SIG-M5 (cell line): ENCODE measurements at places on chromosomes 16 and 17.

DNA sequence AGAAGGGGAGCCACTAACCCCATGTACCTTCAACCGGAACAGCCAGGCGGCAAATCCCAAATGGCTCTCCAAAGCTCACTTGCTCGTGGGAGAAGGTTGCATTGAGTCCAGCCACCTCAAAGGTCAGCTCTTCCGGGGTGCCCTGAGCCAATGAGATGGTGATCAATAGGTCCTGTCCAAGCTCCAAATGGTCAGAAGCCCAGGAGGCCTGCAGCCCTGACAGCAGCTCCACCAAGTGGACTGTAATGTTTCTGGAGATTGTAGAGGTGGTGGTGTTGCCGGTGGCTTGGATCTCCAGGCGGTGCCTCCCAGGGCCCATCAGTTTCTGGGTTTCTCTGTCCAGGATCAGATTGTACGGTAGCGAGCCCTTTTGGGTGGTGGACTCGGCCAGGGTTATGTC lies 39.9 kb upstream of the BCO1 start:
- DNase-seq, result no peak

GRCh38 chr17:73561111-73561510 lies 83.1 kb downstream of the SDK2 start:
- no peak for DNase-seq

- no peak for DNase-seq
Measured at GRCh38 chr17:56740481-56740880, 93.2 kb downstream of the C17orf67 start.

DNA sequence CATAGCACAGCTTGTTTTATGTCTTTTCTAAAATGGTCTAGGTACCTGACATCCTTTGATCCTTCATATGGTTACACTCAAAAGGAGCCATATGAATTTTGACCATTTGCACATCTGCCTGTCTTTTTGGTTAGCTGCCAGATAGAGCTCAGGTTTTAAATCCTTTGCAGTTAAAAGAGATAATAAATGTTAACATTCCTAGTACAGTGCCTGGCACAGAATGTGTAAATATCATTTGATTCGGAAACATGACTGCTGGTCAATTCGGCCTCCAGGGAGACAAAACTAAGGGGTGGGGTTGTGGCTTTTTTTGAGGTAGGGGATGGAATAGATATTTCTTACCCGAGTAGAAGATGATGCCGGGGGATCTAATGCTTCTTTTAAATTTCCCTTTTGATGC lies 64.2 kb downstream of the FTO start:
- no peak for DNase-seq

- no peak for DNase-seq
Measured at GRCh38 chr17:45388604-45389325, 43.9 kb downstream of the ARHGAP27 start.

GRCh38 chr17:80377798-80378197 lies 37.2 kb upstream of the ENDOV start:
- DNase-seq, result no peak

DNA sequence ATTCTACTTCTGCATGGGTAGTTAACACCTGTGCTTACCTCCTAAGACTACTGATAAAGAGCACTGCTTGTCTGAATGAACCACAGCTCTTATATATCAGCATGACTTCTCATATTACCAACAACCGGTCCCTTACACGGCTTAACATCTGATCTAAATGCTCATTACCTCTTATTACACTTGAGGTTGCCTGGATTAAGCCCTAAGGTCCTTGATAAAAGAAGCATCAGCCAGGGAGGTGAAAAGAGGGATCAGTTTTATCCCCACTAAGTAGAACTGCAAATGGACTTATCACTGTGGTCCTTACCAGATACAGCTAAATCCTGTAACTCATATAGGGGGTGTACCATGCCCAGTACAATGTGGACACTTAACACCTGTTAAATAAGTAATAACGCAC lies 8.2 kb upstream of the RSKR start:
- no peak for DNase-seq

GRCh38 chr17:77778636-77779489 lies 179.6 kb upstream of the TNRC6C start:
- no peak for DNase-seq

DNA sequence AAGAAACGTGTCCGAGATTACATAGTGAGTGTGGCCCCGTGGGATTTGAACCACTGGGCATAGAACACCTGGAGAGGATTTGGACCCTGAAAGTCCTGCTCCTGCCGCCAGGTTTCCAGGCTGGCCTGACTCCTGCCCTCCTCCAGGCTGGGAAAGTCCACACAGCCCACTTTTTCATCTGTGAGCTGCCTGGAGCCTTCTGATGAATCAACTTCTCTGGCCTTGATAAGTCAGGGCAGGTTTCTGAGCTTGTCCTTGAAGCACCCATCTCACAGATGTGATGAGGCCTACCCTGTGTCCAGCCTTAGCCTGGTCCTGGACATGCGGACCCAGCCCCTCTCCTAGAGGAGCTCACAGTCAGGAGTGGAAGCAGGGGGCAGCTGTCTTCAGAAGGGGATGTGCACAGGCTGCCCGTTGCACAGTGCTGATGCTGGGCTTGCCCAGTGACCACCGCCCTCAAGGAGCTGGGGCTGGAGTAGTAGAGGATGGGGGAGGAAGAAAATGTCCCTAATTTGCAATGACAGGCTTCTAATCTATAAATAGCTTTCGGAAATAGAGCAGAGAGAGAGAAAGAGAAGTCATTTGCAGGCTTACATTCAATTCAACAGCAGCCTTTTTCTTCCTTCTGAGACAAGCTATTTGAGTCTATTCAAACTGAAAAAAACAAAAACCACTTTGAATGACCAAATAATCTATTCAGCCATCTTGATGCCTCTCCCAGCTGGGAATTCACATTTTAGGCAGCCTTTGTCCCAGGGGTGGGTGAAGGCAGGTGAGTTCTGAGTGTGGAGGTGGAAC lies 73.5 kb upstream of the DNAJA2 start:
- DNase-seq, result no peak

DNA sequence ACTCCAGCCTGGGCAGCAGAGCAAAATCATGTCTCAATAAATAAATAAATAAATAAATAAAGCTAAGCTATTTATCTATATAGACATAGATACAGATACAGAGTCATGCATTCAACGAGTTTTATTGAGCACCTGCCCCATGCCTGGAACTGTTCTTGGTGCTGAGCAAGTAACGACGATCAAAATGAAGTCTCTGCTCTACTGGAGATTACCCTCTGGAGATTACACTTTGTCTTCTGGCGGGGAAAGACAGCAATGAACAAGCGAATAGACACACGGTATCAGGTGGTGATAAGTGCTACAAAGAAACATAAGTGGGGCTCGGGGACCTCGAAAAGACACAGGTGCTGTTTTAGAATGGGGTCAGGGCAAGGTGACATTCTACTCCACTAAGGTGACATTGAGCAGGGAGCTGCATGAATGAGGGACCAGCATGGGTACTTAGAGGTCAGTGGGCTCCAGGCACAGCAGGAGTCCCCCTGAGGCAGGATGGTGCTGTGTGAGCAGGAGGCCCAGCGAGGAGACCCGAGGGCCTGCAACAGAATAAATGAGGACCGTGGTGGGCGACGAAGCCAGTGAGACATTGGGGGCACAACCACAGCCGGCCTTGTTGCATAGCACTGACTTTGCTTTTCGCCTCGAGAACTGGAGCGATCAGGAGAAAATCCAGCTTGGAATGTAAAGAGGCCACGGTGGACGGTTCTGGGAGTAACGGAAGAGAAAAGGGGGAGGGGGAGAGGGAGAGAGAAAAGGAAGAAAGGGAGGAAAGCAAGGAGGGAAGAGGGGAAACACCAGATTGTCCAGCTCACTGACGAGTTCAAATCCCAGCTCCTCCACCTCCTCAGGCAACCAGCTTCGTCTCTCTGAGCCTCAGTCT lies 42.4 kb upstream of the MEAK7 start:
- no peak for DNase-seq

GRCh38 chr16:66135421-66135831 lies 231.1 kb upstream of the CDH5 start:
- DNase-seq, result no peak

- no peak for DNase-seq
Measured at GRCh38 chr16:9463461-9463860, 372.0 kb downstream of the HAPSTR1 start.

GRCh38 chr17:80987941-80988461 lies 3.6 kb upstream of the CHMP6 start:
- DNase-seq, result no peak
